ENCODE measurements at places on chromosomes 6 and 20. TPM values are rescaled to one million over a fixed set of nuclear protein-coding genes. Genes with fewer than 3 reads are reported as not detected.

NNAT gene
- 0.83 TPM for total RNA-seq

FRK gene
- 0.33 TPM for total RNA-seq

TFAP2D gene
- not detected for total RNA-seq

GPX5 gene
- not detected for total RNA-seq

STMN3 gene
- total RNA-seq: 16.4 TPM

C20orf202 gene
- total RNA-seq: under 0.01 TPM

FAM217B gene
- total RNA-seq: 2.8 TPM

LRRC1 gene
- total RNA-seq: 12.1 TPM

GTSF1L gene
- not detected for total RNA-seq

BPIFB2 gene
- not detected for total RNA-seq

OR2B6 gene
- 0.17 TPM for total RNA-seq

OGFR gene
- total RNA-seq: 30.8 TPM

BFSP1 gene
- total RNA-seq: 2.3 TPM

MYBL2 gene
- total RNA-seq: 0.26 TPM

ABHD16A gene
- 72.0 TPM for total RNA-seq
